ENCODE measurements at places on chromosomes 3 and 15. TPM values are rescaled to one million over a fixed set of nuclear protein-coding genes. Genes with fewer than 3 reads are reported as not detected.

- H3K4me3 ChIP-seq: no peak overlapping the region
- no peak overlapping the region for H3K27ac ChIP-seq
- no peak for DNase-seq
- no peaks in the 10 kb centered on the region for H3K27me3 ChIP-seq
Observed at GRCh38 chr3:134857776-134858362, 62.8 kb downstream of the EPHB1 start.

DNA sequence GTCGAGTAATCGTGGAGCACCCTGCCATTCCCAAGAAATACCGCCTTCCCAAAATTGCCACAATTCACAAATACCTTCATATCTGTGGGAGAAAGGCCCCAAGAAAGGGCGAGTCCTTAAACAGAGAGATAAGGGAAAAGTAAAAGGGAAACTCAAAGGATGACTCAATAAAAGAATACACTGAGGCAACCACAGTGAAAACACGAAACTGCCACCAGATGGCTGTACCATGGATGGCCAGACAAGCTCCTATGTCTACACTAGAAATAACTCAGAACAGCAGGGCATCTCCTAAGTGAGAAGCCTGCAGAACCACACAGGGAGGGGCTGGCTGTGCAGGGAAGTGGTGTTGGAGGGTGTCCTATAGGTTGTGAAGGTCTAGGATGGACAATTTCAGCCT lies 25.0 kb downstream of the SRGAP3 start:
- no peak overlapping the region for H3K4me3 ChIP-seq
- no peak for DNase-seq
- no peaks in the 10 kb centered on the region for H3K36me3 ChIP-seq
- H3K4me1 ChIP-seq: peaks cover 13% of the 10 kb centered on the region
- no peak overlapping the region for H3K27ac ChIP-seq

DNA sequence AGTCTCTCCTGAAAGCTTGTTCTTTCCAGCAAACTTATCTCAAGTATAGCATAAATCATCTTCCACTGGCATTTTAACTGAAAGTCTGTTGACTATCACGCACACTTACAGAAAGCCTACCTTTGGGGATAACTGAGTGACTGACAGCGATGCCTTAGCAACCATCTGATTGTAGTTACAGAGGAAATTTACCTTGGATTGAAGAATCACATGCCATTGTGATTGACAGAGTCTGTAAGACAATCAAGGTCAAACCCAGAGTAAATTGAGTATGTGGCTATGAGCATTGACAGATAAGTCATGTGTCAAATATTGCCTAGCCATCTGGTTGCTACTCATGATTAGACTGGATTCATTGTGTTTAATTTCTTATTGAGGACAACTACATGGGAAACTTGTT lies 82.0 kb downstream of the CNTN4 start:
- H3K4me1 ChIP-seq: no peaks in the 10 kb centered on the region
- no peaks in the 10 kb centered on the region for H3K27me3 ChIP-seq
- H3K36me3 ChIP-seq: no peaks in the 10 kb centered on the region
- H3K27ac ChIP-seq: no peak overlapping the region

DNA sequence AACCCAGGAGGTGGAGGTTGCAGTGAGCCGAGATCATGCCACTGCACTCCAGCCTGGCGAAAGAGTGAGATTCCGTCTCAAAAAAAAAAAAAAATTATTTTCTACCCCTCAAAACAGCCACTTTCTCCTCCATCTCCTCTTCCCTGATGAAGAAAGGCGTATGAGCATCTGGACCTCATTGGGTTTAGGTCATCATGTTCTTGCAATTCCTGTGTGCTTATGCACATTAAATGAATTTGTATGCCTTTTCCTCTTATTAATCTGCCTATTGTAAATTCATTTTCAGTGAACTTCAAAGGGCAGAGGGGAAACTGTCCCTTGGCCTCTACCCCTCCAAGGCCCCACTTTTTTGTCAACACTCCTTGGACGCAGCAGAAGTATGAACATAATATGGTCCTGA lies 117.8 kb downstream of the RPLP1 start:
- no peak overlapping the region for H3K27ac ChIP-seq
- H3K4me3 ChIP-seq: no peak overlapping the region
- H3K27me3 ChIP-seq: no peaks in the 10 kb centered on the region
- H3K4me1 ChIP-seq: no peaks in the 10 kb centered on the region
- DNase-seq: no peak

DNA sequence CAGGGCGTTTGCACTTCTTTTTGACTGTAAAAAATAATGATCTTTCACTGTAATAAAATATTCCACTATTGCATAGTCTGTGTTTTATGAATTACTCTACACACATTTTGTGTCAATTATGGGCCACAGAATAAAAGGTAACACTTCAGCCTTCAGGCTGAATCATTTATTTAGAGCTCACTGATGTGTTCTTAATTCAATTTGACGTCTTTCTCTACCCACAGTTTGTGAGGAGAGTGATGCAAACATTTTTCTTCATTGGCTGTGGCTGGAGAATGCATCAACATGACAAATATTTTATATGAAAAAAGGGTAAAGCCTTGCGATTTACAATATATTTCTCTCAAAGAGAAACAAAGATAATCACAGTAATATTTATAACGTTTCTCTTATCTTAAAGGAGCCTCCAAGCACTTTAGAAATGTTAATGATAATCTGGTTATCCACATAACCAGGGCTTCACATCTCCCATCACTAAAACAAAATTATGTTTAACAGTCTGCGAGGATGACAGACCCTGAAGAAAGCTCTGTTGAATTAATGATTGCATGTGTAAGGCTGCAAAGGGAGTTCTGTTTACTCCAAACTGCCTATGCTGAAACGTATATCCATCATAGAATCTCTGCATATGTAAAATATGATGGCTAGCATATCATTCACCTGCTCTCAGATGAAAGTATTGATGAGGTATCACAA lies 951.3 kb downstream of the ZPLD1 start:
- DNase-seq: no peak
- H3K36me3 ChIP-seq: no peaks in the 10 kb centered on the region

DNA sequence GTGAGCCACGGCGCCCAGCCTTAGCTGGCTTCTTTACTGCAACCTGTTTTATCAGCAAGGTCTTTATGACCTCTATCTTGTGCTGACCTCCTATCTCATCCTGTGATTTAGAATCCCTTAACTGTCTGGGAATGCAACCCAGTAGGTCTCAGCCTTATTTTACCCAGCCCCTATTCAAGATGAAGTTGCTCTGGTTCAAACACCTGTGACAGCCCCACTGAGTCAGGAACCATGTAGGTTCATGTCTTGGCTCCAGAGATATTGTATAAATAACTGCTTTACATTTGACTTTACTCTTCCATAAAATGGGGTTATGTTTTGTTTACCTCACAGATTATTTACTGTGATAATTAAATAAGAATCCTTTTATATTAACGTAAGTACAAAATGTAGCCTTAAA lies 27.1 kb upstream of the ANO10 start:
- H3K4me3 ChIP-seq: no peak overlapping the region
- H3K36me3 ChIP-seq: no peaks in the 10 kb centered on the region
- no peak overlapping the region for H3K27ac ChIP-seq
- DNase-seq: no peak
- H3K4me1 ChIP-seq: peaks cover 3% of the 10 kb centered on the region

GRCh38 chr3:131739211-131739610 lies 236.4 kb upstream of the MRPL3 start:
- H3K36me3 ChIP-seq: no peaks in the 10 kb centered on the region
- no peak overlapping the region for H3K27ac ChIP-seq
- no peak overlapping the region for H3K4me3 ChIP-seq
- no peak for DNase-seq
- H3K4me1 ChIP-seq: no peaks in the 10 kb centered on the region

DNA sequence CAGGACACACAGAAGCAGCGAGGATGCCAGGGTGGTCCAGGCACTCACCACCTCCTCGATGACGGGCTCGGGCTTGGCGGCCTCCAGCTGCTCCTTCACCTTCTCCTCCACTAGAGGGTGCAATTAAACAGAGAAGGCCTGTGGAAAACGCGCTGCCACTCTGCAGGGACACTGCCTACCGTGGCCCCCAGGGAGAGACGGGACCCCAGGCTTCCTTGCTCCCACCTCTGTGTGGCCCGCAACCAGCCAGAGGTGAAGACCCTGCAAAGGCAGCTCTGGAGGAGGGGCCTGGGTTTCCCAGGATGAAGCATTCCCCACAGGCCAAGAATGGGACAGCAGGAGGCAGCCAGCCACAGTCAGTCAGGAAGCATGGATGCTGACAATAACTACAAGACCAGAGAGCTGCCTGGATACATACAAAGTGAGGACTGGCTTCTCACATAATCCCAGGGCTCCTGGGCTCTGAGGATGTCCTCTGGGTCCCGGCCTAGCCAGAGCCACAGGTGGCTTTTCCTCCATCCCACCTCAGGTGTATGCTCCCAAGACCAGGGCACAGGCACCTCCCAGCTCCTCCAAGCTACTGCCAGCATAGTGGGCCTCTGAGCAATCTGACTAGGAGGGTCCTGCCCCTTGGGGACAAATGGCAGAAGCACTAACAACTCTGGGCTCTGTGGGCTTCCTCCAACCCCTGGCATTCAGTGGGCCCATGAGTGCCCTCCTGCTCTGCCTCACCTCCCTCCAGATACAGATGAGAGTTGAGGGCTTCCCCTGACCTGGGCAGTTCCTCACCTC lies 46.2 kb downstream of the PTH1R start:
- DNase-seq: no peak
- H3K27ac ChIP-seq: no peak overlapping the region
- H3K4me1 ChIP-seq: peaks cover 31% of the 10 kb centered on the region
- no peaks in the 10 kb centered on the region for H3K27me3 ChIP-seq

GRCh38 chr3:59641169-59641899 lies 591.5 kb upstream of the CFAP20DC start:
- no peaks in the 10 kb centered on the region for H3K36me3 ChIP-seq
- no peak overlapping the region for H3K27ac ChIP-seq
- no peaks in the 10 kb centered on the region for H3K27me3 ChIP-seq
- peaks cover 14% of the 10 kb centered on the region for H3K4me1 ChIP-seq

DNA sequence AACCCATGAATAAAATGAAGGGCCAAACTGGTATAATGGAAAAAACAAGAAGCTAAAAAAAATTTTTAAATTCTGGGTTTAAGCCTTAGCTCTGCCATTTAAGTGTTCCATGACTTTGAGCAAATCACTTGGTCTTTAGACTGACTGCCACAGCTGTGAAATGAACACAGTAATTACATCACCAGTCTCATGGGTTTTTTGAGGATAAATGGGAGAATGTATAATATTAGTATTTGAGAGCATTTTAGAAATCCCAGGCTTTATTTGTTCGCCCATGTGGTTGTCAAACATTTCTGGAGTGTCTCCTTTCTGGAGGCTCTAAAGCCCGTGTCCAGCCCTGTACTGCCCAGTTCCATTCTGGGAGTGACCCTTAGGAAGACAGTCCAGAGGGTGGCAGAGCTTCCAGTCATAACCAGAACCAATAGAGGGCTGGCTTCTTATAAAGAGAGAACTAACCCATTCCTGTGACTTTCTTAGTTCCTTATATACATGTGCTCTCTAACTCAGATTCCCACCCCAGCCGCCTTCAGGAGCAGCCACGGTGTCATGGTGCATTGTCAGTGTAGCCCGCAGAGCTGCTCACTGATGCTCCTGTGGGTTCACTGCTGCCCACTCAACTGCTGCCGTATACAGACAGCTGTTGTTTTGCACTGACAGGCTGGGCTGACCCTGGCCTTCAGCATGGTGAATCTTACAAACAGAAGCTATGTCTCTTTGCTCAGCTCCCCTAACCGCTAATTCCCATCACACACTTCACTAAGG lies 44.7 kb downstream of the BOC start:
- peak overlapping the region; percentile 71 for H3K27ac ChIP-seq
- no peaks in the 10 kb centered on the region for H3K27me3 ChIP-seq
- H3K4me3 ChIP-seq: no peak overlapping the region
- DNase-seq: peak; percentile 62
- peaks cover 53% of the 10 kb centered on the region for H3K4me1 ChIP-seq

- H3K27me3 ChIP-seq: no peaks in the 10 kb centered on the region
- H3K4me3 ChIP-seq: no peak overlapping the region
- H3K4me1 ChIP-seq: peaks cover 81% of the 10 kb centered on the region
- H3K27ac ChIP-seq: peak overlapping the region; percentile 79
- peak; percentile 69 for DNase-seq
Observed at GRCh38 chr3:127787571-127788365, 34.5 kb downstream of the MGLL start.

GRCh38 chr15:43107751-43108150 lies 1.9 kb upstream of the UBR1 start:
- no peak overlapping the region for H3K27ac ChIP-seq
- peaks cover 8% of the 10 kb centered on the region for H3K4me1 ChIP-seq
- H3K4me3 ChIP-seq: no peak overlapping the region
- DNase-seq: no peak
- H3K27me3 ChIP-seq: peaks cover 2% of the 10 kb centered on the region
- peaks cover 2% of the 10 kb centered on the region for H3K36me3 ChIP-seq

- DNase-seq: no peak
- H3K4me1 ChIP-seq: peaks cover 8% of the 10 kb centered on the region
- H3K4me3 ChIP-seq: no peak overlapping the region
- H3K27me3 ChIP-seq: no peaks in the 10 kb centered on the region
- no peaks in the 10 kb centered on the region for H3K36me3 ChIP-seq
Observed at GRCh38 chr3:195555110-195555509, 12.0 kb upstream of the PPP1R2 start.

DNA sequence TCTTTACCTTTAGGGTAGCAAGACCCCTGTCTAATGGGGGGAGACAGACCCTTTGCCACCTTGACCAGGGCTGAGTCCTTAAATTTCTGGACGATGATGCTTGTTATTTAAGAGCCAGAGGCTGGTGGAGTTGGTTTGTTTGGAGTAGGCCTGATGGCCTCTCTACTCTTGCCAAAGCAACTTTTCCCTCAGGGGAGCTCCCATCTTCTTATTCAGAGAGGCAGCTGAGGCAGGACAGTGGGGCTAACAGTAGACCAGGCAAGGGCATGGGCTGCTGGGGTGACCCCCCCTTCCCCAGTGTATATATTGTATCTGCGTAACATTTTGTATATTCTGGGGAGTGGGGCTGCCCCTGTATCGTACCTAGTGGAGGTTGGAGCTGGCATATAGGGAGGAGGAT lies 10.3 kb downstream of the RPS17 start:
- peaks cover 15% of the 10 kb centered on the region for H3K4me1 ChIP-seq
- H3K4me3 ChIP-seq: no peak overlapping the region
- no peaks in the 10 kb centered on the region for H3K27me3 ChIP-seq
- H3K27ac ChIP-seq: no peak overlapping the region
- DNase-seq: no peak

- H3K27ac ChIP-seq: no peak overlapping the region
- H3K27me3 ChIP-seq: peaks cover 27% of the 10 kb centered on the region
- H3K4me3 ChIP-seq: no peak overlapping the region
- H3K4me1 ChIP-seq: no peaks in the 10 kb centered on the region
- DNase-seq: no peak
Observed at GRCh38 chr3:142946861-142947260, 16.6 kb downstream of the PAQR9 start.

- H3K36me3 ChIP-seq: no peaks in the 10 kb centered on the region
- no peak overlapping the region for H3K27ac ChIP-seq
- H3K4me3 ChIP-seq: no peak overlapping the region
- H3K4me1 ChIP-seq: peaks cover 4% of the 10 kb centered on the region
- H3K27me3 ChIP-seq: peaks cover 17% of the 10 kb centered on the region
- no peak for DNase-seq
Observed at GRCh38 chr3:195815169-195815771, 3.5 kb upstream of the MUC4 start.

PLCB2 gene
- polyA plus RNA-seq: 6.6 TPM

CYP1A1 gene
- polyA plus RNA-seq: not detected

SLC25A26 gene
- polyA plus RNA-seq: 30.5 TPM

CD200R1L gene
- not detected for polyA plus RNA-seq

DUOXA1 gene
- 2.4 TPM for polyA plus RNA-seq

TERC gene
- 0.36 TPM for polyA plus RNA-seq

Data from muscle of leg (tissue), 16 donors.